HT1080 (cell line): ENCODE measurements at places on chromosomes 7 and 10. TPM values are rescaled to one million over a fixed set of nuclear protein-coding genes. Genes with fewer than 3 reads are reported as not detected.

The FXYD4 gene
- total RNA-seq = not detected in 2 replicates

The NPC1L1 gene
- total RNA-seq = not detected in 2 replicates

The MEIG1 gene
- not detected in 2 replicates for total RNA-seq

The PLEKHA8 gene
- 5.3 and 8.5 TPM in 2 replicates for total RNA-seq

The HIBADH gene
- 33.4 and 36.8 TPM in 2 replicates for total RNA-seq

The LIPJ gene
- not detected in 2 replicates for total RNA-seq

The CCDC136 gene
- 5.7 and 7.6 TPM in 2 replicates for total RNA-seq

The CNNM1 gene
- total RNA-seq = not detected in 2 replicates

The CTNNA3 gene
- total RNA-seq = not detected in 2 replicates

The GDF2 gene
- not detected in 2 replicates for total RNA-seq

The AKR1C3 gene
- total RNA-seq = 5.1 and 11.0 TPM in 2 replicates

The UNC5B gene
- total RNA-seq = 1.7 and 2.9 TPM in 2 replicates

The CDC14C gene
- not detected in 2 replicates for total RNA-seq

The TWIST1 gene
- 19.1 and 19.3 TPM in 2 replicates for total RNA-seq

The MYOF gene
- 72.7 and 85.0 TPM in 2 replicates for total RNA-seq

The GPR37 gene
- 0.79 and 0.80 TPM in 2 replicates for total RNA-seq

The CALHM3 gene
- total RNA-seq = not detected in 2 replicates

The C10orf105 gene
- total RNA-seq = not detected in 2 replicates

The HOXA10 gene
- total RNA-seq = 22.7 and 29.3 TPM in 2 replicates

The CALCR gene
- total RNA-seq = not detected in 2 replicates

The NME8 gene
- not detected in 2 replicates for total RNA-seq

The CUZD1 gene
- 0.47 and 0.55 TPM in 2 replicates for total RNA-seq

The NCF1 gene
- total RNA-seq = not detected in 2 replicates

The HDAC9 gene
- total RNA-seq = 9.6 and 16.1 TPM in 2 replicates

The FAM221A gene
- total RNA-seq = not detected in 2 replicates

The LBX1 gene
- total RNA-seq = not detected in 2 replicates

The OR2A5 gene
- total RNA-seq = not detected in 2 replicates

The NKX2-3 gene
- total RNA-seq = not detected in 2 replicates

The STOX1 gene
- 0.23 TPM in 1 of 2 replicates, not detected in the other for total RNA-seq

The SPDYE1 gene
- total RNA-seq = not detected in 2 replicates

The PNLIPRP1 gene
- total RNA-seq = not detected in 2 replicates

The IDI2 gene
- total RNA-seq = not detected in 2 replicates

The CPEB3 gene
- 0.37 and 0.43 TPM in 2 replicates for total RNA-seq

The CYP26C1 gene
- not detected in 2 replicates for total RNA-seq

The USP6NL gene
- 15.0 and 20.8 TPM in 2 replicates for total RNA-seq

The GIMAP6 gene
- 1.4 and 1.6 TPM in 2 replicates for total RNA-seq

The FAM25C gene
- total RNA-seq = not detected in 2 replicates

The CREM gene
- 81.9 and 96.8 TPM in 2 replicates for total RNA-seq

The PRKG1 gene
- total RNA-seq = 3.7 and 3.9 TPM in 2 replicates

The FEZF1 gene
- not detected in 2 replicates for total RNA-seq

The CHST12 gene
- total RNA-seq = 13.4 and 17.7 TPM in 2 replicates

The OR6V1 gene
- not detected in 2 replicates for total RNA-seq

The EFCAB10 gene
- not detected in 2 replicates for total RNA-seq

The PTPRE gene
- total RNA-seq = 24.6 and 32.0 TPM in 2 replicates

The HOXA5 gene
- total RNA-seq = 1.7 and 1.9 TPM in 2 replicates

The CLDN3 gene
- total RNA-seq = not detected in 2 replicates

The NAT16 gene
- not detected in 2 replicates for total RNA-seq

The MARCHF5 gene
- 9.8 and 12.1 TPM in 2 replicates for total RNA-seq

The HELLS gene
- 92.2 and 108 TPM in 2 replicates for total RNA-seq
